ENCODE measurements at places on chromosomes 13 and 19.
A peak's percentile ranks its signal among the peaks of the same experiment; 100 is the strongest.

GRCh38 chr19:12481781-12482508, 2.7 kb downstream of the ZNF709 start:
- no peak for DNase-seq

DNA sequence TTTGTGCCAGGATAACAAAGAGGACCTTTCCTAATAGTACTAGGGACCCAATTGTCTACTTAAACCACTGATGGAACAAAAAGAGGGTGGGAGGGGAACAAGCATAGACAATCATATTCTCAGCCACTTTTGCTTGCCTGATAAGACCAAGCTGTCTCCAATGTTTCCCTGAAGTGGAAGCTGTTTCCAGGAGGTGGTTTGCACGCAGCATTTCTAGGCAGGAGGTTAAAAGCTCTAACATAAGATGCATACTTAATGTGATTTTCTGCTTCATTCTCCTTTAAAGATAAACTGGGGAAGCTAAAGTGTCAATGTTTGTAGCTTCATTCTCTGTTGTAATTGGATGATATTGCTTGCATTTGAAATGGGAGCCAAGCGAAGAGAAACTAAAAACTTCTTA, 442.9 kb downstream of the HS6ST3 start:
- no peak for DNase-seq

- DNase-seq, result no peak
Measured at GRCh38 chr19:57302727-57303401, 17.4 kb upstream of the ZNF543 start.

DNA sequence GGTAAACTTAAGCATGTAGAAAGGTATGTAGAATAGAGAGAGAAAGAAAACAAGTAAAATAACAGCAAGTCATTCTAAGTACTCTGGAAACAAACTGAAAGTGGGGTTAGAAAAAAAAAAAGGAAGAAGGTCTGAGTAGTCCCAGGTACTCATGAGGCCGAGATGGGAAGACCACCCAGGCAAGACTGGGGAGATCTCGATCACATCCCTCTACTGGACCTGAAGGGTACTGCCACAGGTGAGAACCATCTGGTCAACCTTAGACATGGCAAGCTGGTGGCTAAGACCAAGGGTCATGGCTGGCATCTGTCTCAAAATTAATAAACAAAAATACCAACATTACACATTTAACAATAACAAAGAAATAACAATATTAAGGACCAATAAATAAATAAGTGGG, 36.3 kb upstream of the ZNF724 start:
- DNase-seq, result no peak

GRCh38 chr13:42041011-42041683, 7.3 kb upstream of the DGKH start:
- DNase-seq, result peak; percentile 32

- no peak for DNase-seq
Measured at GRCh38 chr19:41799444-41800000, 3.1 kb downstream of the CEACAM3 start.

- DNase-seq, result no peak
Measured at GRCh38 chr19:57786906-57787305, 17.4 kb downstream of the ZNF586 start.

- peak; percentile 70 for DNase-seq
Measured at GRCh38 chr19:48674921-48675824, 2.4 kb upstream of the NTN5 start.

DNA sequence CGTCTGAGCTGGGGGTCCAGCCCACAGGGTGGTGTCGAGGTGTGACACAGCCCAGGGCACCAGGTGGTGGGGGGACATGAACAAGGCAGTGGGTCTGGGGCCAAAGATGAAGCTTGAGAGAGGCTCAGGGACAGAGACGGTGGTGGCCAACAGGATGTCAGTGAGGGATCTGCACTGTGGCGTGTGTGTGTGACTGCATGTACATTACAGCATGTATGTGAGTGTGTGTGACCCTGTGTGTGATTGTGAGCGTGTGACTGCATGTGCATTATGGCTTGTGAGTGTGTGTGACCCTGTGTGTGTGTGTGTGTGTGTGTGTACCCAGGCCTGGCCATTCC, 1.6 kb downstream of the ADAMTS10 start:
- no peak for DNase-seq

DNA sequence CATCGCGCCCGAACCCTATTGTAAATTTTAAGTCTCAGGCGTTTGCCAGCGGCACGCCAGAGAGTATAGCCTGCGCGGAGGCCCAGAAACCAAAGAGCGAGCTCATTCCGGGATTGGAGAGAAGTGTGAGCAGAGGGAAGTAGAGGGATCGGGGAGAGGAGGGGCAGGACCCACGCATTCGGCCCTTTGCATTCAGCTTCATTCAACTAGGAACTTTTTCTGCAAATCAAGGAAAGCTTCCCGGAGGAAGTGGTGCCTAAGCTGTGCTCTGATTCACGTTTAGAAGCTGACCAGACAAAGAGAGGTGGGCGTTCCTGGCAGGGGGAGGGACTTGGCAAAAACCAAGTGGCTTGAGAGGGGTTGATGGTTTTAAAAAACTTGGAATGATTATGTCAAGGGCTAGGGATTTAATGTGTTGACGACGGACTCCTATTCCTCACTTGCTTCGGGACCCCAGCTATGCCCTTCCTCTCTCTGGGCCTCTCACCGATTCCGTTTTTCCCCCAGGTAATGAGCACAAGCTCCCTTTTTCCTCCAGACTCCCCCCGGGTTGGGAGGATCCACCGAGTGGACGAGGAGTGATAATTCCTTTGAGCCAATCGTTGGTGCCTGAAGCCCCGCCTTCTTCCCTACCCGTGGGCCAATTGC, 811 bp upstream of the PRMT1 start:
- DNase-seq, result peak; percentile 87

DNA sequence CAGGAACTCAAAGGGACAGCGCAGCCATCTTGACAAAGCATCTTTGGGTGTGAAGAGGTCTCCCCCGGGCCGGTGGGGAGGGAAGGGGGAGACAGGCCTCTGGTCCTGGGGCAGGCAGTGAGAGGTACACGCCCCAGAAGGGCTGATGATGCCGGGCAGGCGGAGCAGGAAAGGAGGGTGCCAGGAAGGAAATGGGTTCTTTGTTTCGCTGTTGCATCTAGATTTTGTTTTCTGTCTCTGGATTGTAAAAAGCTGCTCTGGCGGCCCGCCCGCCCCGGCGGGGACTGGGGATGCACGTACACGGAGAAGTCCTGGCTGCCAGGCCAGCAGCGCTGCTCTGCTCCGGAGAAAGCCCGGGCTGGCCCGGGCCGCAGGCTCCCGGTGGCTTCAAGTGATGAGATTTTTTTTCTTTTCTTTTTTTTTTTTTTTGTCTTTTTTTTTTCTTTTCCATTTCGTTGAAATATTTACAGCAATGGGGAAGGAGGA, 13.2 kb upstream of the ASF1B start:
- peak; percentile 60 for DNase-seq

DNA sequence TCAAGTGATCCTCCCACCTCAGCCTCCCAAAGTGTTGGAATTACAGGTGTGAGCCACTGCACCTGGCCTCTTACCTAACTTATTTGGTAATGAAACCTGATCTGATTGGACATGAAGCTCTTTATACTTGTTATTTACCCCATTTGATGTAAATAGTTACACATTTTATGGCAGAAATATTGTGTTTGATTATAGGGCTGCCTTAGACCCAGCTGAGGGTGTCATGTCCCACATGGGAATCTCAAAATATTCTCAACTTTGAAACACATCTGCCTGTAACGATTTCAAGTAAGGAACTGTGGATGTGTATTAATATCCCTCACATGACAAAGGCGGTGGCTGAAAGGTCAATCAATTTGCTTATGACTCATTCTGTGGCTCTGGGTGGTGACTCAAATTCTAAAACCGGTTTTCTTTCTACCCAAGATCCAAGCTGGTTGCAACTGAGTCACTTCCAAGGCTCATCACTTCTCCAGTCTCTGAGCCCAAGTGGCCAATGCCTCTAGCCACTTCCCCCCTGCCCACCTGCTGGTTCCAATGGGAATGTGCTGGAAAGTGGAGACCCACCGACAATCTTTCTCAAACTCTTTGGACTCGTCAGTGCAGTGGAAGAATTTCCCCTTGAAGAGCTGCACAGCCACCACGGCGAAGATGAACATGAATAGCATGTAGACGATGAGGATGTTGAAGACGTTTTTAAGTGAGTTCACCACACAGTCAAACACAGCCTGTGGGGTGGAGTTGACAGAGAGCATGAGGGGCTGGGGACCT, 110.9 kb downstream of the IER2 start:
- DNase-seq, result no peak

GRCh38 chr19:53881482-53882390, at the start of gene PRKCG:
Gene PRKCG, plus strand, starts transcription at chr19:53882197. Its CDS starts 298 bp downstream, at chr19:53882495.
- DNase-seq, result no peak
